ENCODE measurements at places on chromosomes 2 and 18. TPM values are rescaled to one million over a fixed set of nuclear protein-coding genes. Genes with fewer than 3 reads are reported as not detected.

- no peak overlapping the region for H3K4me3 ChIP-seq
- H3K27ac ChIP-seq = no peak overlapping the region
- H3K36me3 ChIP-seq = no peaks in the 10 kb centered on the region
- no peaks in the 10 kb centered on the region for H3K27me3 ChIP-seq
- H3K4me1 ChIP-seq = no peaks in the 10 kb centered on the region
- DNase-seq = no peak
Observed at GRCh38 chr2:40680547-40680946, 228.7 kb upstream of the SLC8A1 start.

- no peak overlapping the region for H3K4me3 ChIP-seq
- no peak for DNase-seq
- no peaks in the 10 kb centered on the region for H3K4me1 ChIP-seq
- no peak overlapping the region for H3K27ac ChIP-seq
- peaks cover 4% of the 10 kb centered on the region for H3K27me3 ChIP-seq
Observed at GRCh38 chr2:189522435-189523151, 58.0 kb downstream of the SLC40A1 start.

- H3K27ac ChIP-seq = no peak overlapping the region
- no peak overlapping the region for H3K4me3 ChIP-seq
- no peaks in the 10 kb centered on the region for H3K4me1 ChIP-seq
- no peaks in the 10 kb centered on the region for H3K36me3 ChIP-seq
- peaks cover 8% of the 10 kb centered on the region for H3K27me3 ChIP-seq
Observed at GRCh38 chr2:95390272-95390880, 12.1 kb upstream of the FAHD2A start.

DNA sequence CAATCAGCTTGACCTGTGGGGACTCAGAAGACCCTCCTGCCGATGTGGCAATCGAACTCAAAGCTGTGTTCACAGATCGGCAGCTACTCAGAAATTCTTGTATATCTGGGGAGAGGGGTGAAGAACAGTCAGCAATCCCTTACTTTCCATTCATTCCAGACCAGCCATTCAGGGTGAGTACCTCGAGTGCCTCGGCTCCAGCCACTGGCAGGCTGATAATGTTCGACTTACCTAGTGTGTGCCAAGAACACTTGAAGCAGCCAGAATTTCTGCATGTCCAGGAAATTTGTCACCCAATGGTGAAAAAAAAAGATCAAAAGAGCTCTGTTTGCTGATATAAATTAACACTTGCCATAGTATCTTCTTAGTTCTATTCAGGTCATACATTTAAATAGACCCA is 2.3 kb downstream of the LGALSL start:
- no peak for DNase-seq
- peaks cover 9% of the 10 kb centered on the region for H3K4me1 ChIP-seq
- no peak overlapping the region for H3K27ac ChIP-seq
- no peaks in the 10 kb centered on the region for H3K27me3 ChIP-seq

DNA sequence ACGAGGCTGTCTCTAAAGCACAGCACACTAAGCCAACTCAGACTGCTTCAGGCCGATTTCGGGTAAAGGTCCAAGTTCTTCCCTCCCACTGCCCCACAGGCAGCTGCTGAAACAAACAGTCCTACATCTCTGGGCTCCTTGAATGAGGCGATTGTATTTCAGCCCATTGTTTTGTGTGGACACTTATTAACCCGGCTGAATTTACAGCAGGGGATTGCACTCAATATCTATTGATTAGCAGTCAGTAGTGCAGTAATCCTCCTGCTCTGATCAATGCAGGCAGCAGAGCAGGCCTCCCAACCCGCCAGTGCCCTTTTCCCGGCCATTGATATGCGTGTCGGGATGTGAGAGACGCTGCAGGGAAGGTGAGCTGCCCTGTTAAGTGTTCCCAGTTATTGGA is 330.1 kb downstream of the CMPK2 start:
- no peaks in the 10 kb centered on the region for H3K4me1 ChIP-seq
- H3K27me3 ChIP-seq = peaks cover 3% of the 10 kb centered on the region
- no peaks in the 10 kb centered on the region for H3K36me3 ChIP-seq
- no peak for DNase-seq

The CXCR4 gene
- 200 TPM for total RNA-seq

GRCh38 chr18:56982766-56983165 is 164.1 kb upstream of the BOD1L2 start:
- H3K27me3 ChIP-seq = no peaks in the 10 kb centered on the region
- no peak overlapping the region for H3K4me3 ChIP-seq
- H3K36me3 ChIP-seq = peaks cover 2% of the 10 kb centered on the region
- DNase-seq = no peak

GRCh38 chr2:197803033-197803444 is 1.4 kb upstream of the PLCL1 start:
- no peak overlapping the region for H3K4me3 ChIP-seq
- H3K4me1 ChIP-seq = peaks cover 15% of the 10 kb centered on the region
- no peak overlapping the region for H3K27ac ChIP-seq
- no peaks in the 10 kb centered on the region for H3K36me3 ChIP-seq

DNA sequence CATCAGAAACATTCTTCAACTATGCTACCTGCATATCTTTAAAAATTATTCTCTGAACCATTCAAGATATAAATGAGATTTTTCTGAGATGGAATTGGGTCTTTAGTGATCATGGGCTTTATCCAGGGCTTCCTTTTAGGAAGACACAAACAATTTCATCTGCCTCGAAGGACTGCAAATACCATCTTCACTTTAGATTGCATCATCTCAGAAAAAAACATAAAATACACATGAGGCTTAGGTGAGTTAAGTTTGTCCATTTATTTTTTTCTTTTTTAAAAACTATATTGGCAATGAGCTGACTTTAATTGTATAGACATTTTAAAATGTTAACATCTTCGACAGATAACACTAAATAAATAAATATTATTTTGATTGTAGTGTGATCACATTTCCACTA is 20.1 kb downstream of the TTN start:
- no peak overlapping the region for H3K27ac ChIP-seq
- no peak overlapping the region for H3K4me3 ChIP-seq
- H3K4me1 ChIP-seq = no peaks in the 10 kb centered on the region
- H3K36me3 ChIP-seq = peaks cover 54% of the 10 kb centered on the region
- DNase-seq = no peak

DNA sequence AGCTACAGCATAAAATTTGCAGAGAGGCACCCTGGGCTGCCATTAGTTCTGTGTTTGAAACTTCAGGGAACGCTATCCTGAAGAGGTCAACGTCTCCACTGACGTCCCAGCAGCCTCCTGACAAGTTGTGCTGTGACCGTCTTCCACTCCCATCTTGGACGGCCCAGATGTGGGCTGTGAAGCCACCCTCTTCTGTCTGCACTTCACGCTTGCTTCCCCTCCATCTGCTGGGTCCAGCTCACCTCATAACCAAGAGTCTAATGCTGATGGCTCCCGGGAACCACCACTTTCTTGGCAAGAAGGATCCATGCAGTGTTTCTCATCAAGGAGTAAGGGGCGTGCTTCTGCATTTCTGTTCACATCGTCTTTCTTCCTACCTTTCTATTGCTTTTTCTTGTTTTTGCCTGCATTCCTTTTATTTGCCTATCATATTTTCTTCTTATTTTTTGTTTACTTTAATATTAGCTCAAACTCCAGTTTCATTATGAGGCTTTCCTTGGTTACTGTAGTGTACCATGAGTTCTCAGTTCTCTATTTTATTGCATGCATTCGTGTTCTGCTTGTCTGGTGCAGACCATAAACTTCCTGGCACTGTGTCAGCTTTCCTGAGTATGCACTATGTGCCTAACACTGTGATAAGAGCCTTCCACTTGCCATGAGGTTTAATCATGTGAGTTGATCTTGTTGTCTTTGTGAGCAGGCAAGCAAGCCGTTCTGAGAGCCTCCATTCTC is 631.8 kb upstream of the RAB6C start:
- H3K27me3 ChIP-seq = no peaks in the 10 kb centered on the region
- peaks cover 19% of the 10 kb centered on the region for H3K4me1 ChIP-seq
- peak overlapping the region; percentile 52 for H3K4me3 ChIP-seq
- DNase-seq = no peak
- H3K36me3 ChIP-seq = no peaks in the 10 kb centered on the region

The STPG4 gene
- 1.0 TPM for total RNA-seq

The GRP gene
- total RNA-seq = not detected

- no peaks in the 10 kb centered on the region for H3K36me3 ChIP-seq
- H3K27me3 ChIP-seq = peaks cover 5% of the 10 kb centered on the region
- H3K27ac ChIP-seq = no peak overlapping the region
- H3K4me3 ChIP-seq = no peak overlapping the region
Observed at GRCh38 chr18:59760619-59761600, 63.7 kb upstream of the CCBE1 start.

The PAX3 gene
- not detected for total RNA-seq

DNA sequence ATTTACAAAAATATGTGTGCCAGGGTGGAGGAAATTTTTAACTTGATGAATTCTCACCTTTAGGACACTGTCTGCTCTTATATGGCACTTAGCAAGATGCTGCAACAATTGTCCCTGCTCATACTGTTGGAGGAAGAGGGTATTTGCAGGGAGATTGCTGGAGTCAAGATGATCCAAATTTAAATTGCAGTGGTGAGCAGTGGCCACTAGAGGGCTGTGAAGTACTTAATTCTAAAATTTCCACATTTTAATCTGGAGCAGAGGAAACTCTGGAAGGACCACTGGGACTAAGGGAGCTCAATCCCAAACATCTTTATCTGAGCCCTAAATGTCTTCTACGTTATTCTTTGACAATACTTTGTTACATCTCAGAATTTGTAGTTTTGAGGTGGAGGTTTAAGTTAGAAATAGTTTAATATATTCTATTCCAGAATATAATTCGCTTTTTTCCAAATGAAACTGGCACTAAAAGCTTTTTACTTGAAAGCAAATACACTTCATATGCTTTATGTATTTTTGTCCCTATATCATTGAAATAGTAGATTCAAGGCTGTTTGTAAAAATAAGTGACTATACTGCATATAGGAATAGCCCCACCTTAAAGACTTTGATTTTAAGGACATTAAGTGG is 33.0 kb upstream of the PTH2R start:
- no peak overlapping the region for H3K4me3 ChIP-seq
- no peak for DNase-seq
- H3K36me3 ChIP-seq = no peaks in the 10 kb centered on the region
- H3K27me3 ChIP-seq = peaks cover 2% of the 10 kb centered on the region

DNA sequence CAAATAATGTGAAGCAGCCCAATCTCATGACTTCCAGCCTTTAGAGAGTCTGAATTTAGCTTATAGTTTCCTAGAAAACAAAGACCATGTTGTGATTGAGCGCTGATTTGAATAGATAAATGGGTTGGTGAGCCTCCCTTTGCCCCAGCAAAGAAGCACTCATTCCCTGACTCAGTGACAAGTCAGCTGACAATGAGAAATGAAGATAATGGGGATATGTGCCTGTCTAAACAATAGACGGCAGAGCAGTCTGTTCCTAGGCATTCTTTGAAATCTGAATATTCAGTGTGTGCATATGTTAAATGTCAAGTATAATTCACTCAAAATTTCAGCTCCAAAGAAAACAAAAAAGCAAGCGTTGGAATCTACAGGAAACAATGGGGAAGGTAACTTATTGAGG is 34.8 kb upstream of the LINC00305 start:
- H3K4me3 ChIP-seq = no peak overlapping the region
- DNase-seq = no peak
- H3K36me3 ChIP-seq = no peaks in the 10 kb centered on the region

DNA sequence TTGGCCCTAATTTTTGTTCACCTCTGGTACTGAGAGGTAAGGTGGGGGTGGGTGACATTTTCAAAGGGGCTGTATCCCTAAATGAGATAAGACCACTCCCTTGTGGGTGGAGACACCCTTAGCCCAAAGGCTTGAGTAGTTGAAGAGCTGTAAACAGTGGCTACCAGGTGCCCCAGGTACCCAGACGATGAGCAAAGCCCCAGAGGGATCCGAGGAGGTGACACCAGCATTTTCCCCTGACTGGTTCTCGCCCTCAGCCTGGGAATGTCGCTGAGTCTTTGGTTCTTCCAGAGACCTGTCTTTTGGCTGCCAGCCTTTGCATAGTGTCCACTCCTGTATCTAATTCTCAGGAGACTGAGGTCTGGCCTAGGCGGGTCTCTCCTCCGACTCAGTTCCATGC is 36.5 kb downstream of the RRM2 start:
- no peak overlapping the region for H3K27ac ChIP-seq
- H3K4me1 ChIP-seq = peaks cover 10% of the 10 kb centered on the region
- no peak for DNase-seq
- no peaks in the 10 kb centered on the region for H3K27me3 ChIP-seq

The KCNG2 gene
- not detected for total RNA-seq

- H3K27me3 ChIP-seq = no peaks in the 10 kb centered on the region
- DNase-seq = no peak
- H3K4me3 ChIP-seq = no peak overlapping the region
- no peaks in the 10 kb centered on the region for H3K4me1 ChIP-seq
Observed at GRCh38 chr2:50401772-50402653, 629.9 kb downstream of the NRXN1 start.

DNA sequence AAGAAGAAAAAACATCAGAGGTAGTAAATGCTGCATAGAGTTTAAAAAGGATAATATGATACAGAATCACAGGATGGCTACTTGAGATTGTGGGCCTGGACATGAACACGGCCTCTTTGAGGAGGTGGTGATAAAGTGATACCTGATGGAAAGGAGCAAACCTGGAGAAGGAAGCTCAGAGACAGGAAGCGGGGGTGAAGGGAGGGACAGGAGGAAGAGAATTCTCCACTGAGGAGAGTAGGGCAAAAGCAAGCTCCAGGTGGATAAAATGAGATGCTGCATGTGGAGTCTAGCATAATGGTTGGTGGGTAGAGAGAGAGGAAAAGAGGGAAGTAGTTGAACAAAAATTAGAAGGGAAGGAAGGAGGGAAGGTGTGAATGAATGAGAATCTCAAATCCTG is 77.0 kb upstream of the GALNT3 start:
- no peak overlapping the region for H3K27ac ChIP-seq
- no peak overlapping the region for H3K4me3 ChIP-seq
- no peaks in the 10 kb centered on the region for H3K27me3 ChIP-seq
- H3K4me1 ChIP-seq = peaks cover 8% of the 10 kb centered on the region
- no peak for DNase-seq

DNA sequence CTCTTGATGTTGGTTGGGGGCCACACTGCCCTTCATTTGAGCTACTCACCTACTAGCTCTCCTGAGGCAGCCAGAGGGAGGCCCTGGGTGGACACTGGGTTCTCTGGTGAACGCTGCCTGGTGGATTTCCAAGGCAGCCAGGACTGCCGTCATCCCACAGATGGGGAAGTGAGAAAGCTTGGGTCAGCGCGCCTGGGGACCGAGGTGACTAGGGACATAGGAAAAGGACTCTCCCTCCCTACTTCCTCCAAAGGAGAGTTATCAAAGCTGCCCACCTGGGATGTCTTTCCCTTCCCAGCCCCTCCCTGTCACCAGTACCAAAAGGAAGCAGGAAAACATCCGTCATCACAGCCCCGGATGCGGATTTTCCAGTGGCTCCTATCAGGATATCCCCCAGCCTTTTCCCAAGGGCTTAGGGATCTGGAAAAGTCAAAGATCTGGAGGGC is 3.8 kb upstream of the SEMA4C start:
- peaks cover 7% of the 10 kb centered on the region for H3K27me3 ChIP-seq
- no peak overlapping the region for H3K4me3 ChIP-seq
- peaks cover 26% of the 10 kb centered on the region for H3K4me1 ChIP-seq
- no peak for DNase-seq
- no peaks in the 10 kb centered on the region for H3K36me3 ChIP-seq
- H3K27ac ChIP-seq = no peak overlapping the region

The PRKAG3 gene
- total RNA-seq = not detected

The SLC38A11 gene
- total RNA-seq = 2.6 TPM
